ENCODE measurements at places on chromosomes 1 and 21.

GRCh38 chr1:66022904-66023620, 230.4 kb downstream of the PDE4B start:
- no peak for DNase-seq

DNA sequence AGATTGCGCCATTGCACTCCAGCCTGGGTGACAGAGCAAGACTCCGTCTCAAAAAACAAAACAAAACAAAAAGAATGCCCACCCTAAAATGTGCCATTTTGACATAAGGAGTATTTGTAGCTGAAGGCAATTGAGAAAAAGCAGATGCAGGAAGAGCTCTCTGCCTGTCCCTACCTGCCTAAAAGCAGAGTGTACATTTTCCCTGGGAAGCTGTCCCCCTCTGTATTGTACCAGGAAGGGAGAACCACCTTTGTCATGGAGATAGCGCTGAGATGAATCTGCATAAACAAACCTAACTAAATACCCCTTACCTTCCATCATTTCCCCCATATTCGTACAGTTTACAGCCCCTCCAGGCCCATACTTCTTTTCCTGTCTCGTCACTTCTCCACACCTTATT, 94.4 kb upstream of the SLC45A1 start:
- no peak for DNase-seq

DNA sequence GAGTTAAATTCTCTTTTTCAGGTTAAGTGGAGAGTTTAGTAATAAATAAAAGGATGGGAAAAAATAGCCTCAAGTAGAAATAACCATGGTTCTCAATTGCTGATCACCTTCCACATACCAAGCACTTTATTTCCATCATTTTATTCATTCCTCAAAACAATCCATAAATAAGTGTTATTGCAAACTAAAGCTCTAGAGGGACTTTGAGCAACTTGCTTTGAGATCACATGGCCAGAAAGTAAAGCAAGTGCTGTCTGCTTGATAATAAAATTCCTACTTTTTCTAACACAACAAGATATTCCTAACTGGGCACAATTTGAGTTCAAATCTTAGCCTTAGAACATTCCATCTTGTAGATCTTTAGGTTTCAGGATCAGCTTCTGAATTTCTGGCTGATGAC, 97.1 kb upstream of the C1orf87 start:
- no peak for DNase-seq

GRCh38 chr1:90850181-90850897, 133.2 kb upstream of the BARHL2 start:
- peak; percentile 44 for DNase-seq

DNA sequence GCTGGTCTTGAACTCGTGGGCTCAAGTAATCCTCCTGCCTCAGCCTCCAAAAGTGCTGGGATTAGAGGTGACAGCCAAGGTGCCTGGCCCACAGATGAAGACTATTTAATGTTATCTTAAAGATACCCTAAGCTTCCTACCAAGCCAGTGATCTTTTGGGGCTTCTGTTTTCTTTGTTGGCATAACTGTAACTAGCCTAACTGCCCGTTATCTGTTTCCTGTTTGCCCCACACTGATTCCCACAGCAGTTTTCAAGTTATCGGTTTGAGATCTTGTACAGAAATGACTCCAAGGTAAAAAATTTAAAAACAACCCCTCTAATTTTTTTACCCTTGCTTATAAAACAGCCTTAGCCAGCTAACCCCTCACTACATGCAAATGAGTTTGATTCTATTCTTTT, 12.4 kb downstream of the SELL start:
- no peak for DNase-seq

- DNase-seq = no peak
Observed at GRCh38 chr1:89335486-89335885, 28.4 kb upstream of the GBP6 start.

DNA sequence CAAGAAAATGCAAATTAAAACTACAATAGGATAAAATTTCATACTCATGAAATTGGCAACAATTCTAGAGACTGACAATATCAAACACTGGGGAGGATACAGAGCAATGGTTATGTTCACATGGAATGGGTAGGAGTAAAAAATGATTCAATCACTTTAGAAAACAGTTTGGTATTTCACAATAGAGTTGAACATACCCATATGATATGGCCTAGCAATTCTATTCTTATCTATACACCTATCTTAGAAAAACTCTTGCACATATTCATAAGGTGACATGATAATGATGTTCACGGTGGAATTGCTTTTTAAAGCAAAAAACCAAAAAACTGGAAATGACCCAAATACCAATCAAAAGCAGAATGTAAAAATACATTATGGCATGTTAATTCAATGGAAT, 28.7 kb downstream of the PHC2 start:
- DNase-seq = no peak

- no peak for DNase-seq
Observed at GRCh38 chr1:103180660-103181059, 72.3 kb upstream of the COL11A1 start.

DNA sequence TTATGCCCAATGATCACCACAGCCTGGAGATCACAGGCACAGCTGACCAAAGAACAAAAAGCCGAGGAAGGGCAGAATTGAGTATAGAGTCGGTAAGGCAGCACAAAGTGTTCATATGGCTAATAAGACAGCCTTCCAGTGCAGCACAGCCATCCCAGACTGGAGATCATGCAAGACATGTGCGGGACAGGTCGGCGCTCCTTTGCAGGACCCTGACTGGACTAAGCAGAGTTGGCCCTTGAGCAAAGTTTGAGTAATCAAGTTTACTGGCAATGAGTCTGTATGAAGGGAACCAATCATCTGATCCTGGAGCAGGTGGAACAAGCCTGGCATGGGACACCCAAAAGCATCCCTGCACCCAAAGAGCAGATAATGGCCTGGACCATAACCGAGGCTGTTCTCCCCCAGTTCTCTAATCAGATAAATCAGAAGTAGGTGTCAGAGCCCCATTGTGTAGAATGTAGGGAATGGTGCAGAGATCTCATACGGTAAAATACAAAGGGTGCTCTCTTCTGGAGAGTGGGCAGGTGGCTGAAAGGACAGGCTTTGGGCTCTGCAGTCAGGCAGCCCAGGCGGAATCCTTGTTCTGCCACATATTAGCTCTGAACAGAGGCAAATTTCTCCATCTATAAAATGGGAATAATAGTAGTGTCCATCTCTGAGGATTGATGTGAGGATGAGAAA, 10.7 kb upstream of the DNASE2B start:
- DNase-seq = no peak

- no peak for DNase-seq
Observed at GRCh38 chr1:197692965-197693364, 82.3 kb downstream of the DENND1B start.

GRCh38 chr1:237152506-237153335, 110.7 kb downstream of the RYR2 start:
- no peak for DNase-seq

All from upper lobe of left lung (tissue), 6 donors.